ENCODE measurements at places on chromosomes 11 and 22.

DNA sequence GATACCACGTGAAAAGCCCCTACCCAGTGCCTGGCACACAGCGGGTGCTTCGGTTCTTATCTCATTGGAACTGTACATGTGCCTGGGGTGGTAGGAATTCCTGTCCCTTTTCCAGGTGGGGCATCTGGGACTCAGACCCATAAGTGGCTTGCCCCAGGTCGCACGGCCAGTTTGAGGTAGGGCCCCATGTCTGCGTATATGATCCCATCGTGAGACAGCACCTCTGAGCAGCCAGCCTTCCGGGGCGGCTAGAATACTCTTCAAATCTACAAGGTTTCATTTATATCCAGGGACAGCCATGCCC lies 33.5 kb upstream of the SMIM38 start:
- no peak for DNase-seq

DNA sequence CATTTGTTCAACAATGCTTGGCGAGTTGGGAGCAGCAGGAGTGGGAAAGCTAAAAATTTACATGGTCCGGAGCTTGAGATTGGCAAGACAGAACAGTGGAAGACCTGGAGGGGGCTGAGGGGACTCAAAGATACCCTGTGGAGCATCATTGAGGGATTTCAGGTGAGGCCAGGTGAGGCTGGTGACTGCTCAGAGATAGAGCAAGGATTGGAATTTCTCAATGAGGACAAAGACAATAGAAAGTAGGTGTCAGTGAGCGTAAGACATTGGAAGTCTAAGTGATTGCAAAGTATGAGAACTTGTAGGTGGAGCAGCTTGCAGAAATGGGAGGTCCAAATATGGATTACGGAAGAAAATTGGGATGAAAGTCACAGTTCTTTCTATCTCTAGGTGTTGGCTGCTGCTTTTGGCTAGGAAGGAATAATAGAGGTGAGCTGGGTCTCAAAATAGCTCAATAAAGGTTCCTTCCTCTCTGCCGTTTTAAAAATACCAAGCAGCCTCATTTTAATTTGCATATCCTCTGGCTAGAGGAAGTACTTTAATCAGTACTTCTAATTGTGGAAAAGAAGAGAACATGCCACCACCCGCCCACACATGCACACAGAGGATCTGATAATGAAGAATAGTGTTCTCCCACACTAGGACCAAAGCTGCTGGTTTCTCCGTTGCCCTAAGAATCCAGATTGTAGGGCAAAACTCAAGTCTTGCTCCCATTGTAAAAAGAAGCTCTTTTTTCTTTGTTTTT lies 41.8 kb upstream of the SORL1-AS1 start:
- no peak for DNase-seq

DNA sequence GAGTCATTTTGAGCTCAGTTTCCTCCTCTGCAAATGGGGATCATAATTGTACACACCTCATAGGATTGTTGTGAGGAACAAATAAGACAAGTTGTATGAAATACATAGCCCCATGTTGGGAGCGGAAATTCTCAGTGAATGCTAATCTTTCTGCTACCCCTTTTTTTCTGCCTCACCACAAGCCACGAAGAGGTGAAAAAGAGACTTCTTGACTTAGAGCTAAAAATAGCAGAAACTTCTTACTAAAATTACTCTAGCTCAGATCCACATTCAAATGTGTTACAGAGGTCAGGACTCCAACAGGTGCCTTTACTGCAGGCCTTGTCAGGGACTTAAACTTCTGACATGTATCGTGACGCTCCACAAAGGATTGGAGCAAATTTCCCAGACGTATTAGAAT lies 128.5 kb downstream of the MIAT start:
- no peak for DNase-seq

DNA sequence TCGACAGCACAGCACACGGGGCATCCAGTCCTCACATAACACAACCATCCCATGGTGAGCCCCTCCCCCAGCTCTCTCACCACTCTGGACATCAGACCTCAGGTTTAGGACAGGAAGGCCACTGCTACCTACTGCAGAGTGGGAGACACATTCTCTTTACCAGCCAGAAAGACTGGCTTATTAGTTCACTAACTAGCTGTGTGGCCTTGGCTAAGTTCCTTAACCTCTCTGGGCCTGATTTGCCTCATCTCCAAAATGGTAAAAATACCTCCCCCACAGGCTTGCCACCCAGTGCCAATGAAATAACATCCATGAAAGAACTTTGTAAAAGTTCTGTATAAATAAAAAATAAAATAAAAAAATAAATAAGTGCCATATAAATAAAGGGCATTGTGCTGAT lies 32.1 kb downstream of the USH1C start:
- no peak for DNase-seq

DNA sequence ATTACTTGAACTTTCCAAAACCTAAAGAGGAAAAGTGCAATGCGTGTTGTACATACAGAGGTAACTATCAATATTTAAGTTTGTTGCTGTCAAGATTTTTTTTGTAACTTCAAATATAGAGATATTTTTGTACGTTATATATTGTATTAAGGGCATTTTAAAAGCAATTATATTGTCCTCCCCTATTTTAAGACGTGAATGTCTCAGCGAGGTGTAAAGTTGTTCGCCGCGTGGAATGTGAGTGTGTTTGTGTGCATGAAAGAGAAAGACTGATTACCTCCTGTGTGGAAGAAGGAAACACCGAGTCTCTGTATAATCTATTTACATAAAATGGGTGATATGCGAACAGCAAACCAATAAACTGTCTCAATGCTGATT lies 2.1 kb downstream of the ADM start:
- no peak for DNase-seq

- no peak for DNase-seq
These were observed 7.3 kb upstream of the SCGB1A1 start for GRCh38 chr11:62411524-62411923.

- DNase-seq, result no peak
These were observed 15.1 kb downstream of the CTNND1 start for GRCh38 chr11:57776577-57777210.

- DNase-seq, result no peak
These were observed 71.4 kb upstream of the LINC01488 start for GRCh38 chr11:69409812-69410645.

DNA sequence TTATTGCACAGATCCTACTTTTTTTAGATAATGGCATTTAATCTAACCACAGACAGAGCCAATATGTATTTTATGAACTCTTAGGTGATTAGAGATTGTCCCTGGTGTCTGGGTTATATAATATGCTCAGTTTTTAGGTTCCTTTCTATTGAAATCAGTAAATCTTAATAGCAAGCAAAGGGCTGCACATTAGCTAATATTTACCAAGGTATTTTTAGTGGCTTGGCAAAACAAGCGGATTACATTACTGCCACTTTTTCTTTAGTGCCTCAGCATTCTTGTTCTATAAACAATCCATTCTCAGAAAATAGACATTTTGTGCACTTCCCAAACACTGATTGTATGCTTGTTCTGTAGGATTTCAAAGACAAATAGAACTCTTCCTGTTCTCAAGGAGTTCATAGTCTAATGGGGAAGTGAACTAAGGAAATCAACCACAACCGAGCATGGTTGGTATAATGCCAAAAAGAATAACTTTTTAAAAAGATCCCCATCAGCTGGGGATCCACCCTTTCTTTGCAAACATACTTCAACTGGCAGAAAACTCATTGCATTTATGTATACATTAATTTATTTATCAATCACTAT lies 23.8 kb downstream of the KCNJ1 start:
- DNase-seq, result no peak

- no peak for DNase-seq
These were observed 117.7 kb downstream of the KCNC1 start for GRCh38 chr11:17852246-17852645.

- no peak for DNase-seq
These were observed 620.3 kb downstream of the NELL1 start for GRCh38 chr11:21289686-21290085.

DNA sequence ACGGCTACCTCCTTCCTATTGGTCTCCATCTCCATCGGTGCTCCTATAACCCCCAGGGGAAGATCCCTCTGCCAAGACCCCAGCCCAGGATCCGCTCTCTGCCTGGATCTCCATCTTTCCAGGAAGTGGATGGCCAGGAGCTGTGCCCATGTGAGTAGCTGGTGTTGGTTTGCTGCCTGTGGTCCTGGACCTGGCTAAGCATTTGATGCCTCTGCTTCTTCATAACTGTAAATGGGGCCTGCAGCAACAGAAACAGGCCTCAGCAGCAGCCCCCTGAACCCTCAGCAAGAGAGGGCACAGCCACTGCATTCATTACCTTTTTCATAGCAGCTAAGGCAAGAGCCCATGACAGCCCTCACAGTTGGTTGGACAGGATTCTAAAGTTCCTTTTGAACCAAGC lies 26.6 kb upstream of the CSNK2A3 start:
- no peak for DNase-seq

GRCh38 chr11:117371453-117371852 lies 43.8 kb downstream of the CEP164 start:
- DNase-seq, result no peak

GRCh38 chr11:61347916-61348461 lies 13.7 kb downstream of the CYB561A3 start:
- no peak for DNase-seq

DNA sequence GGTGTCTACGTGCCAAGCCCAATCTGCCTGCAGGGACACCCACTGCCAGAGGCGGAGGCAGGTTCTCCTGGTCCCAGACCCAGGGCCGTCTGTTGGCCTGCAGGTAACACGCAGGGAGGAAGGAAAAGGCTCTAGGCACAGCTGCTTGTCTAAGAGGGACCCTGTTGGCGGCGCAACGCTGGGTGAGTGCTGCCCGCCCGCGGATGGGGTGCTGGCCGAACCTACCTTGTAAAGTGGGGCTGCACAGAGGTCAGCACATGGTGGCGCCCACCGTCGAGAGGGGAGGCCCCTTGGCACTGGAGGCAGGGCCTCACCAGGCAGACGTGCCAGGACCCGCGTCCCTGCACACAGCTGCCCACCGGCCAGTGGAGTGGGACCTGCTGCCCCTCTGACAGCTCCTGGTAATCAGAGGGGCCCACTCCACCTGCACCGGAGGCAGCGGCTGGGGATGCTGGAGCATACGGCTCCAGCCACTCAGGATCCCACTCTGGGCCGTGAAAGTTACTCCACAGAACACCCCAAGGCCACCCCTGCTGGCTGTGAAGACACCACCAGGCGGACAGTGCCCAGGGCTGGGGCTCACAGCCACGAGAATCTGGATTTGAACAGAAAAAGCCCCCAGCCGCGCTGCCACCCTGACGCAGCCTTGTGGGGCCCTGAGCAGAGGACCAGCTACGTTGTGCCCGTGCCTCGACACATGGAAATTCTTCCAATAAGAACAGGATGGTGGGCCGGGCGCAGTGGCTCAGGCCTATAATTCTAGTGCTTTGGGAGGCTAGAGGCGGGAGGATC lies 24.0 kb downstream of the TBX1 start:
- no peak for DNase-seq

DNA sequence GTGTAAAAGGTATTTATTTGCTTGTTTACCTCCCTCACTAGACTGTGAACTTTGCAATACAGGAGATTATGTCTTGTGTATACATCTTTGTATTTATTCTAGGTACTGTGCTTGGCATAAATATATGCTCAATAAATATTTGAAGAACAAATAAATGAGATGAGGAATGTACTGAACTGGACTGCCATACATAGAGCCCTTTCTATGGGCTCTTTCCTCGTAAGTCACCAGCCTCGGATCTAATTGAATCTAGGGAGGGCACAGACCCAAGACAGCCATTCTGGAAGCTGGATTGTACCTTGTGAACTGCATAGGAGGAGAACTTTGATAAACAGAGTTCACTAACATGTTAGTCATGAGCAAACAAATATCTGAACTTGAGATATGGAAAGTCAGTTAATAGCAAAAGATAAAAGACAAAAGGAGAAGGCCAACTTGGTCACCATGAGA lies 503.9 kb downstream of the INSC start:
- DNase-seq, result no peak

- no peak for DNase-seq
These were observed 104.6 kb upstream of the HSD17B12 start for GRCh38 chr11:43575913-43576310.

GRCh38 chr11:39683288-39683950 lies 1776.0 kb downstream of the LRRC4C start:
- DNase-seq, result no peak

DNA sequence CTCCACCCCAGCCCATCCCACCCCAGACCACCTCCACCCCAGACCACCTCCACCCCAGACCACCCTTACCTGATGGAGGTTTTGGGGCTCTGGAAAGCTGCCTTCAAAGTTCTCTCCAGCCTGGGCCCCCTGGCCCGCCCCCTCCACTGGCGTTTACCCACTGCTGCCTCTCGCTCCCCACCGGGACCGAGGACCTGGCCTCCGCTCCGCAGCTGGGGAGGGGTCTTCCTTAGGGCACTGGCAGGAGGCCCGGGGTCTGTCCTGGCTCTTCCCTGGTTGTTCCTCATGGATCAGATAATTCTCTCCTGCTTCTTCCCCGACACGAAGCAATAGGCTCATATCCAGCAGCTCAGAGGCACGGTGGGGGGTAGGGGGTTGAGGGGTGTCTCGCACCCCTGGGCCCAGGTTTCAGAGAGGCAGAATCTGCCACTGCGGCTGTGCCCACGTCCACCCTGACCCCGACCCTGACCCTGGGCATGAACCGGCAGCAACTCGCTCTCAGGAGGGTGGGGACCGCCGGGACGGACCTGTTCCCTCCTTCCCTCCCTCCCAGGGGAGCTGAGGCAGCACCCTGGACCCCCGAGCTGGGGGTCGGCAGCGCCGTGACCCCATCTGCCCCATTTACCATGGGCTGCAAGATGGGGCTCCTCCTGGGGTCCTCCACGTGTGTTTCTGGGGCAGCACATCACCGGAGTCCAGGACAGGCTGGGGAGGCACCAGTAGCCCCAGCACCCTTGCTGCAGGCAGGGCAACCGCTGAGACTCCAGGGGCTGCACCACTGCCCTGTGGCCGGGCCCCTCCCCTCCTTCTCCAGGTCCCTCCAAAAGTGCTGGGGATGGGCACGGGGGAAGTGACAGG lies 12.9 kb downstream of the KRTAP5-5 start:
- DNase-seq, result no peak

GRCh38 chr22:43897751-43898261 lies 6.0 kb upstream of the PNPLA5 start:
- no peak for DNase-seq

GRCh38 chr22:31019191-31019930 lies 50.3 kb downstream of the TUG1 start:
- DNase-seq, result no peak

- no peak for DNase-seq
These were observed 1.1 kb upstream of the IRAG1 start for GRCh38 chr11:10694486-10695239.

DNA sequence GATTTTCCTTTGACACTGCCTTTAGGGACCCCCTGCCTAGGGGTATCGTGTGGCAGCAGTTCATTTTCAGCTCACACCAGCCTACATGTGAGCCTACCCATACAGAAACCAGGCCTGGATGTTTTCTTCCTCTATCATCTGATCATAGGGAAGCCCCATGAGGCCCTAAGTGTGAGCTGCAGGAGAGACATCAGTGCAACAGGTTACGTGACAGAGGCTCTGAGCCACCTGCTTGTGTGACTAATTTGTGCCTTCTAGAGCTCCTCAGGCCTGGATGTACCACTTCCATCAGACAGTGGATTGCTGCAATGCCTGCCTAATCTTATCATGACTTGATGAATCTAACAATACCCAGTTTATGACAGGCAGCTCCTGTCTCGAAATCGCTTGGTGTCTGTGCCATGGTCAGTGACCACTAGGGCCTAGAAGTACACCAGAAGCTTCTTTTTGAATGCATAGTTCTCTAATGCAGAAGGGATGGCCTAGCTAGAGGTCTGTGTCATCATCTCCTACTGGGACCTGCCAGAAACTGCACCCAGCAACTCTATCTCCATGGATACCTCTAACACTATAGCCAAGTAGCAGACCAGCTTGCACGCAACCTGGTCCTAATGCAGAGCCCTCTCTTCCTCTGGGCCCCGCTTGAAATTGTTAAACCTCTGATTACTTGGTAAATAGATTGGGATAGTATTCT lies 109.7 kb upstream of the CLPB start:
- DNase-seq, result no peak

GRCh38 chr11:34182921-34183685 lies 77.7 kb downstream of the NAT10 start:
- DNase-seq, result no peak

Data from activated gamma-delta T cell treated with anti-CD3 and anti-CD28 coated beads, Interleukin-2, amount 50 U/mL, for 16 hours (primary cell).